ENCODE measurements at places on chromosomes 3 and 15.

- no peak for DNase-seq
Measured at GRCh38 chr15:83248151-83249029, 36.1 kb downstream of the BNC1 start.

DNA sequence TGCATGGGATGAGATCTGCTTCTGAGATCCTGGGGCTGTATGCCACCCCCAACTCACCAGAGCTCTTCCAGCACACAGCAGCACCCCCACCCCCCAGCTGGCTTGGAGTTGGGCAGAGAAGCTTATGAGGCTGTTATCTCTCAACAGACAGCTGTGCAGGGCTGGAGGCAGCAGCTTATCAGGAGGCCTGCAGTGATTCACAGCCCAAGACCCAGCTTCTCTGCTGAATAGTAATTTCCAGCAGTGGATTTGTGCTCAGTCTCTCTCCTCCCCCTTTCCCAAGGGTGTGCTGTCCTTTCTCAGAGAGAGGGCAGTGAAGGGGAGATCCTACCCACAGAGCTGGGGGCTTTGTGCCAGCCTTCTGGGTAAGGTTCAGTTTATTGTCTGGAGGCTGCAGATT, 2.1 kb downstream of the RPP25 start:
- DNase-seq: no peak

GRCh38 chr3:53187430-53187829, 26.4 kb downstream of the PRKCD start:
- no peak for DNase-seq

DNA sequence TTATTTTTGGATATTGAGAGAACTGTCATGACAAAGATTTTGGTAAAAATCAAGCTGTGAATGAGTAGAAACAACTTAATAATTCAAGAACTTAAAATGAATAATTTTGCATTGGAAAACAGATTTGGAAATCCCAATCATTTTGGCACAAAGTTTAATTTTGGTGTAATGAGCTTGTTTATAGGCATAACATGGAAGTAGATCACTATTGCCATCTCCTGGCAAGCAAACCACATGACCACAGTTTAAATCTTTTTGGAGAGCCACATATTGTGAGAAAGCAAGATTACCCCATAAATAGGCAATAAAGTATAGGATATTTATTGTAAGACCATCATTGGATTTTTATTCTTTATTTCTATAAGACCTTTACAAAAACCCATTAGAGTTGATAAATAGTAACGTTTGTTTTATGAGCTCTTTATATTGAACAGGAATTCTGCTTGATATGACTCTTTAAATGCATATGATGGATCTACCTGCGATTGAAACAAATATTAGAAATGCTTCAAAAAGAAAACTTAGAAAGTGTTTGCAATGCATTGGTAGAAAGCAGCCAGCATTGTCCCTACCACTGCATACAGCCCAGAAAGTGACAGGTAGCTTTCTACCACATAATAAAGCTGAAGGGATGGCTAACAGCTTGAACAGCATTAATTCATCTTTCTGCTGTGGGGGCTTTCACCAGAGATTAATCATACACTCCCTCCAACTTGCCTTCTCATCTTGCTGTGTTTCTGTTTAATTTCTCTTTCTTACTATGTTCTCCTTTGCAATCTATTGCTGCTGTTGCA, 766.8 kb downstream of the TBL1XR1 start:
- no peak for DNase-seq

DNA sequence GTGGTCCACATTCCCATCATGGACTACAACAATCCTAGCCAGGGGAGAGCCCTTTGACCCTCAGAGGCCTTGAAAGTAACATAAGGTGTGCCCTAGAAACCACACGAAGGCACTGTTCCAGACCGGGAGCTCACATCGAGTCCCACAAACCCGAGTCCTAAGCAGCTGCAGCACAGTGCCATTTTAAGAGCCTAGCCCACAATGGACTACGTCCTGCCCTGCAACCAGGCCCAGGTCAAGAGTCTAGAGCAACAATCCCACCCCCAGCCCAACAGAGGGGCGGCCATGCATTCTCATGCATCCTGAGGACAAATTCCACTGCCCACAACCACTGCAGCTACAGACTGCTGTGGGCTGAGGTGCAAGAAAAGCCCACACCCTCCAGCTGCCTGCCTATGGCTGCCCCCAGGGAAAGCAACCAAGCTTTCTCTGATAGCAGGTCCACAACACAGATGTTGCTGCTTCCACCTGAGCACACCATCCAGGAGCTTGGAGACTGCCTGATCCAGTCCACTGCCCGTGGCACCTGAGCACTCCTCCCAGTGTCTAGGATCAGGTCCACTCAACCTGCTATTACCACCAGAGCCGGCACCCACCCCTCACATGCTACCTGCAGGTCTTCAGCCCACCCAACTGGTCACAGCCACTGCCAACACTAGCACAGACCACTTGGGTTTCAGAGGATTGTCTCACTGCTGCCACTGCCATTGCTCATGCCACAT, 56.8 kb downstream of the IGSF11 start:
- DNase-seq: no peak

DNA sequence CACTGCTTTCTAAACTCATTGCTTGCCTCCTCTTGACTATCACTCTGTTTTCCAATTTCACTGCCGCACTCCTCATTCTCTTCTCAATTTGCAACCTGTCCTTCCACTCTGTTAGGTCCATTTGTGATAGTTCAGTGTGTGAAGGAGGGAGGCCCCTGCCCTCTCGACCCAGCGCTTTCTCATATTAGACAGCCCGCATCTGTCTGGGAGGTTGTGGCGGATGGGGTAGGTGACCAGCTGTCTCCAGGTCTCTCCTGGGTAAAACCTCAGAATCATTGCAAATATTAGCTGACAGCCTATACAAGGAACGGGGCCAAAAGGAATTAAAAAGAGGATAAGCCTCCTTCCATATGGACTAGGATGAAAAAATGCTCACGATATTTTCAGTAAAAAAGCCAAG, 358.3 kb downstream of the SHQ1 start:
- no peak for DNase-seq

DNA sequence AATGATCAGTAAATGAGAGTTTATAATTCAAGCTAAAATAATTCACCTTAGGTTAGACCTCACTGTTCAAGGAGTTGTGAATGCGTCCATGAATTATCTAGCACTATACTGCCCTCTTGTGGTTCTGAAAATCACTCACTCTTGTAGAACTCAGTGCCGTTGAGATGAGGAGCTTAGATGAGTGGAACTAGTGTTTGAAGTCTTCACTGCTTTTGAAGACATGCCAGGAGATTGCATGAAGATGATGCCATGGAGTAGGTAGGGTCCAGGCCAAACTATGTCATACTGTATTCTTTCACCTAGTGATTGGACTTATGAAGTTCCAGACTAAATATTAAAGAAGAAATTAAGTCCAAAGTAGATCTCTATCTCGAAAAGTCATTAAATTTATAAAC, 28.8 kb downstream of the LYSMD4 start:
- DNase-seq: no peak

- DNase-seq: no peak
Measured at GRCh38 chr3:150639262-150639661, 36.1 kb downstream of the SELENOT start.

DNA sequence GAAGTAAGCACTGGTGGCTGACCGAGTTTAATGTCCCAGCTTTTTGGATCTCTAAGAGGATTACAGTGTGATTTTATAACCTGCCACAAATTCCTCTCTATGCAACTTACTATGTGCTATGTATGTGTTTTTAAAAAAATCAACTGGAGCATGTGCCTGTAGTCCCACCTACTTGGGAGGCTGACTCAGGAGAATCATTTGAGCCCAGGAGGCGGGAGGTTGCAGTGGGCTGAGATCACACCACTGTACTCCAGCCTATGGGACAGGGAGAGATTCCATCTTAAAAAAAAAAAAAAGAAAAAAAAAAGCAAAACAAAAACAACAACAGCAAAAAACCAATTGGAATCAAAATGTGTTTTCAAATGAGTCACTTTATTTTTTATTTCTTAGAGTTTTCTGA, 29.6 kb downstream of the DUT start:
- no peak for DNase-seq

- no peak for DNase-seq
Measured at GRCh38 chr3:194384569-194385001, 14.5 kb downstream of the GP5 start.

DNA sequence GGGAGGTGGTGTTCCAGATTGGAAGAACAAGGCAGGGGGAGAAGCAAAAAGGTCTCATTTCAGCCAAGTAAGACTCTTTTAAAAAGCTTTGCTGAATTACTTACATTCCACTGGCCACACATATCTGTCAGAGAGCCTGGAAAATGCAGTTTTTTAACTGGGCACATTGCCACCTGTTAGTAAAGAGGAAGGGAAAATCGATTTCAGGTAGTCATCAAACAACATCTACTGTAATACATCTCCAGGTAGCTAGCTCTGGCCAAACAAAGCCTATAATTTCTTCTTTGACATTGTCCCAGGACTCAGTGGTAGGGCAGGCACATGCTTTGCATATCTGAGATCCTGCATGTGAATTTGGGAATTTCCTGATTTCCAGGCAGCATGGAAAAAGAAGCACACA, 480.7 kb upstream of the SUCLG2 start:
- no peak for DNase-seq

DNA sequence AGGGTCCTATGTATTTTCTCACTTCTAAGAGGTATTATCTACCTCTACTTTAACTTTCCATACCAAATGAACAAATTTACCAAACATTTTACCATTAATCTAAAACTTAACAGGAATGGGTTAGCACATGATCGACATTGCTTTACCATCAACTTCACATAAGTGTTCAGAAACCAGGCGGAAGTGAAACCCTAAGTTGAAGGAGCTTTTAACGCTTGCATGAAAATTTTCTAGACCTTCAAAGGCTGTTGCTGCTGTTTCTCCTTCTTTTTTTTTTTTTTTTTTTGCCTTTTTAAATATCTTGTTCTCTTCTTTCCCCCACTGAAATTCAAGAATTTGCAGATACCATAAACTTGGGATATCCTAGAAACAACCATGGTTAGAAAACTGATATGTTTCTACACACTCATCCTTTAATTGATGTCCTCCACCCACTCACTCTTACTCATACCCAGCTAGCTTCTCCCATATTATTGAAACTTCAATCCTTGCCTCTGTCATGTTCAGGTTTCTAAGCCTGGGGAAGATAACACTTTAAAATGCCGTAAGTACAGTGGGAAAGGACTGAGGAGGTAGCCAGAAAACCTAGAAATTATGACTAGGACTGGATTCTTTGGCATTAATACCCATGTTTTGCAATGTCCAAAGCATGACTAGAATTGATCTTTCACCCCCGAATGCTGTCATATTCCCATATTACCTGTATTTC, 24.7 kb downstream of the MYO5A start:
- DNase-seq: no peak

GRCh38 chr3:65575376-65575840, 463.3 kb downstream of the MAGI1 start:
- no peak for DNase-seq

GRCh38 chr15:67927501-67928168, 87.8 kb upstream of the RNU6-1 start:
- DNase-seq: no peak

DNA sequence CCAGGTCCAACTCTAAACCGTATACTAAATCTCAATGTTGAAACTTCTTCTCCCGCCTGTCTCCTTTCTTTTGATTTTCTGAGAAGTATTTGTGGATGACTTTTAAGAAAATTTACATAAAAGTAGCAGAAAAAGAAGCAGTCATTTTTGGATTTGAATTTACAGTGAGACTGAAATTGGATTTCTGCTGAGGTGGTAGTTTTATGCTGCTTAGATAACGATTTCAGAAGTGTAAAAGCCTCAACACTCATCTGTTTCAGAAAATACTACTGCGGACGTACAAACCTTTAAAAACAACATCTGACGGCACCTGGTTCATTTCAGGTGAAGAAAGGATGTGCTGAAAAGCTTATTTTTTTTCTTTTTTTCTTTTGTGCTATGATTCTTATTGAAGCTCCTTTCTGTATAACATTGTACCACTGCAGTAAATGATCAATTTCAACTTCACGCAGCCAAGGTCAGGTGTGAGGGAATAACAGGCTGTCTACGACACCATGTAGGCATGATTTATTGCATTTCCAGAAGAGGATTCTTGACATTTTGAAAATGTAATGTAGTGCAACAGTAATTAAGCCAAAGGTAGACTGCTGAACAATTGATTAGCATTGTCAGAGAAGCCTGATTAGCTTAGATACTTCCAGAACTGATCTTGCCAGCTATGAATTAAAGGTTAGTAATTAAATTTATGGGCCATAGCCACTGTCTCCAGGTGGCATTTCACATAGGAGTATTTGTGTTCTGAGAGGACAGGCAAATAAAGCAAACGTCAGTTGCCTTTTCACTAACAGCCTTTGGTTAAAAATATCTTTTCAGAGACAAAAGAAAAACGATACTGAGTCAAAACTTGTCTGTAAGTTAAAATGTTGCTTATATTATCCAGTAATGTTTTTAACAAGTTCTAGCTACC, 134.6 kb upstream of the KBTBD8 start:
- DNase-seq: no peak

DNA sequence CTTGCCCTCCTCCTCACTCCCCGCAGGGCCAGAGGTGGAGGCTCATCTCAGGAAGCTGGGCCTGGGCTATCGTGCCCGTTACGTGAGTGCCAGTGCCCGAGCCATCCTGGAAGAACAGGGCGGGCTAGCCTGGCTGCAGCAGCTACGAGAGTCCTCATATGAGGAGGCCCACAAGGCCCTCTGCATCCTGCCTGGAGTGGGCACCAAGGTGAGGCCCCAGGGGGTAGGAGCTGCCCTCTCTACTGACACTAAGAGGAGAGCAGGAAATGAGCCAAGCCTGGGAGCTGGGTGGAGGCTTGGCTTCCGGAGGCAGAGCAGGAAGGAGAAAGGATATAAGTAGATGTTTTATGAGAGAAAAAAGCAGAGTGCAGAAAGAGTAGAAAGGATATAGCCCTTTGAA, 4.9 kb downstream of the OGG1 start:
- DNase-seq: no peak

GRCh38 chr3:17514597-17514996, 227.8 kb downstream of the TBC1D5 start:
- no peak for DNase-seq

Data from GM18507 (cell line).